Activated T-helper 17 cell treated with anti-CD3 and anti-CD28 coated beads, Interleukin-2, amount 50 U/mL, for 72 hours (primary cell): ENCODE measurements at places on chromosomes 7 and 10.

- ATAC-seq, result no peak
Observed at GRCh38 chr7:134935701-134936100, 50.6 kb upstream of the AGBL3 start.

GRCh38 chr10:132130286-132131265 is 56.2 kb upstream of the DPYSL4 start:
- no peak for ATAC-seq

DNA sequence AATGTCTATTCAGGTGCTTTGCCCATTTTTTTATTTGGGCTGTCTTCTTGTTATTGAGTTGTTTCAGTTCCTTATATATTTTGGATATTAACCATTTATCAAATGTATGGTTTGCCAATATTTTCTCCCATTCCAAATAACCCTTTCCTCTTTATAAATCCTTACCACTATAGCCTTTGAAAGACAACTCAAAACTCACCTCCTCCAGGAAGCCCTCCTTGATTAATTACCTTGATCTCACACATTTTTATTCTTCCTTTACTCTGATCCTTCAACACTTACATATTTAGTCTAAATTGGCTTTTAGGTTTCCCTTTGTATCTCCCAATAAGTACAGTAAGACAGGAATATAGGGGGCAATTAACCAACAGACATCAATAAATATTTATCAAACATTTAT is 42.9 kb downstream of the NRCAM start:
- ATAC-seq, result no peak

DNA sequence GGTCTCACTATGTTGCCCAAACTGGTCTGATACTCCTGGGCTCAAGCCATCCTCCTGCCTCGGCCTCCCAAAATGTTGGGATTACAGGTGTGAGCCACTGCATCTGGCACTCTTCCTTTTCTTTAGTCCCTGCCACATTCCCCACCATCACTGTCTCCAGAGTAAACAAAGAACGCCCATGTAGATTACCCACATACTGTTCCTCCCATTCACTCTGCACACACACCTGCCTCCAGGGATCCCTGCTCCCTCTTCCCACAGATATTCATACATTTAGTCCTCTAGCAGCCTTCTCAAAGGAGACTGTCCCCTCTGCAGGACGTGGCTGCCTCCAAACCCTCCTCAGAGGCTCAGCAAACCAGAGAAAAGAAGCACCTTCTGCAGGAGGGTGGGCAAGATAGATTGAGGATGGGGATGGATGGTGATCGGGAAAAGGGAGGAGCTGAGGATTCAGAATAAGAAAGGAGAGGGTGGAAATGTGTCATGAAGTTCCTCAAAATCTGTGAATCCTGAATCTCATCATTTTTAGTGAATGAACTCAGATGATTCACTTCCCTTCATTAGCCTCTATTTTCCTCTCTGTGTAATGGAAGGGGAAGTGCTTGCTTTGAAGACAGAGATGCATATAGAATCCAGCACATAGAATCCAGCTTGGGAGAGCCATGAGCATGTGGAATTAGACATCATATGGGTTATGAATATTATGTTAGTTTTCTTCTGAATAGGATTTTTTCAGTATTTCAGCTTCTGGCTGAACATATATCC is 5.5 kb upstream of the PLAU start:
- ATAC-seq, result no peak

GRCh38 chr10:66350622-66351399 is 575.0 kb upstream of the LRRTM3 start:
- no peak for ATAC-seq

DNA sequence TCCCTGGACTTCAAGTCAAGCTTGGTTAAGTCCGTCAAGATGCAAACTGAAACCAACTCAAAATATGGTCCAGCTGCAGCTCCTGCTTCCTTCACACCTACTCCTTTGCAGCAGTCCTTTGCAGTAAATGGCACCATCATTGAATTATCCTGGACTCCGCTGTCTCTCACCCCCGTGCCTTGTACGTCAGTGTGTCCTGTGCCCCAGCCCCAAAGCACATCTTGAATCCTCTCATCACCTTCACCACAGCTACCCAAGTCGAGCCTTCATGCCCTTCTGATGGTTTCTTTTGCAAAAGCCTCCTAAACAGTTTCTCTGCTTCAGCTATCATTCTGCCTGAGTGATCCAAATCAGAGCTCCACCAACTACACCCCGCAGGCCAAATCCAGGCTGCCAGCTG is 88.4 kb upstream of the LEP start:
- ATAC-seq, result no peak
